Stromal cell of bone marrow (primary cell): ENCODE measurements at places on chromosomes 7 and 10.

DNA sequence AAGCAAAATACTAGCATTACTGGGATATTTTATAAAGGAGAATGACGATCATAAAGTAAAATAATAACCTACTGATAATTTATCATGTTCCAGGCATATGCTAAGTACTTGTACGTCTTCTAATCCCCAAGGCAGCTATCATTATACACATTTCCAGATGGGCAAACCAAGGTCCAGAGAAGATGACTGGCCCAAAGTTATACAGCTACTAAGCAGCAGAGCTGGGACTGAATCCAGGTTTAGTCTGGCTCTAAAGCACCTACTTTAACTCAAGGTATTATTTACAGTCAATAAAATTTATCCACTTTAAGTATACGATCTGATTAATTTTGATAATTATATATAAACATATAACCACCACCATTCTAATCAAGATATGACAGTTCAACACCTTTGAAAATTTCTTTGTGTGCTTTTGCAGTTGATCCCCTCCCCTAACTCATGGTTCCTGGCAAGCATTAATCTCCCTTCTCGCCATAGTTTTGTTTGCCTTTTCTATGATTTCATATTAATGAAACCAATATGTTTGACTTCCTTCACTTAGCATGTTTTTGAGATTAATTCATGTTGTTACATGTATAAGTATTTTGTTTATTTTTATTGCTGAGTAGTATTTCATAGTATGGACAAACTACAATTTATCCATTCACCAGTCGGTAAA lies 126.7 kb downstream of the CPEB3 start:
- DNase-seq, result peak; percentile 13

DNA sequence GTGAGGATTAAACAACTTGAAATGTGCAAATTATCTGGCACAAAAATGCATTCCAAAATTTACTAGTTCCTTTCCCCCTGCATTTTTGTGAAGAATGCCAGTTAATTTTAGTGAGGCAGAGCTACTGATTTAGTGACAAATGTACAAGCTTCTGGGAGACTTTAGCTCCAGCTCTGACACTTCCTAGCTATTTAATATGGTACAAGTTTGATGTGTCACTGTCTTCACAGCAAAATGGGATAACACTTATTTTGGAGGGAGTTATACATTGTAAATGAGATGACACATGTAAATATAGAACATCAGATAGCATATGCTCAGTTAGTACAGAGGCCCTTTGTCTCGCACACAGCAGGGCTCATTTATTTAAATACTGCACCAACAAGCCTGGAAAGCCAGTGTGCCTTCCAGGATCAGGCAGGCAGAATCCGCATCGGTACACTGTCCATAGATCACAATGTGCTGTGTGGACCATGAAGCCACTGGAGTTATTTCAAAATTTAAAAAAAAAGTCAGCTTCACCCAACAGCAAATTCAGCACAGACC lies 48.7 kb downstream of the ELMO1 start:
- no peak for DNase-seq

GRCh38 chr10:94353336-94353735 lies 9.4 kb downstream of the NOC3L start:
- no peak for DNase-seq

- no peak for DNase-seq
Measured at GRCh38 chr7:36736090-36736898, 12.0 kb upstream of the AOAH start.

DNA sequence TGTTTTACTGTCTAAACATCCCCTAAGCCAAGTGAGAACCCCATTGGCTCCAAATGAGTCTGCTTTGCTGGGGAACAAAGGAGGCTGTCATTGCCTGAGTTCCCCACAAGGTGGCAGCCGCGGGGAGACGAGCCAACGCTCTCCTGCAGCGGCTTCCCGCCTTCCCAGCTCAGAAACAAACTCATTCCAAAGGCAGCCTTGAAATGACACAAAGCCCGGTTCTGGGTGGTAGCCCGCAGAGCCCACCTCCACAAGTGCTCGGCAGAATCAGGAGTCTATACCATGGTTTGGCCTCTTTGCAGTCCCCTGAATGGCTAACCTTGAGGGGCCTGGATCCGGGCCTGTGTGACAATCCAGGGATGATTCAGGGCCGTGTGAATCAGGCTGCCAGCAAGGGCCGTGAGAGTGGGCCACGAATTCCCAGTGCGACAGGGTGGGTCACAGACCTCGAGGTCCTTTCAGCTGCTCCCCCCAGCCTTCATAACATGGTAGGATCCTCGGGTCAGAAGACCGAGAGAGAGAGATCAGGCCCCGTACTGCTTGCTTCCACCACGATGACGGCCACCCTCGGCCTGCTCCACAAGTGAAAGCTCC lies 79.7 kb downstream of the DLG5 start:
- DNase-seq, result peak; percentile 45

DNA sequence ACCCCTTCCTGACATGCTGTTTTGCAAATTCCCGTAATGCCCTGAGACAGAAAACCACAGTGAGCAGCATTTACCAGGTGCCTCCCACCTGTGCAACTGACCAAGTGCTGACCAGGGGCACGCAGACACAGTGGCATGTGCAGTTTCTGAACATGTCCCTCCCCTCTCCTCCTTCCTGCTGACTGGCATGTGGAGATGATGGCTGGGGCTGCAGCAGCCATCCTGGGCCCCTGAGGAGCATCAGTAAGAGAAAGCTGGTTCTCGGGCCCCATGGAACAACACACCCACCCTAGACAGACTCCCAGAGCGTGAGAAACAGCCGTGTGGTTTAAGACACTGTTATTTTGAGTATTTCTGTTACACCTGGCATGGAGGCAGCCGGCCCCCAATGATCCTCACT lies 66.2 kb upstream of the PDGFA start:
- DNase-seq, result no peak
